ENCODE measurements at places on chromosomes 6 and 20.

DNA sequence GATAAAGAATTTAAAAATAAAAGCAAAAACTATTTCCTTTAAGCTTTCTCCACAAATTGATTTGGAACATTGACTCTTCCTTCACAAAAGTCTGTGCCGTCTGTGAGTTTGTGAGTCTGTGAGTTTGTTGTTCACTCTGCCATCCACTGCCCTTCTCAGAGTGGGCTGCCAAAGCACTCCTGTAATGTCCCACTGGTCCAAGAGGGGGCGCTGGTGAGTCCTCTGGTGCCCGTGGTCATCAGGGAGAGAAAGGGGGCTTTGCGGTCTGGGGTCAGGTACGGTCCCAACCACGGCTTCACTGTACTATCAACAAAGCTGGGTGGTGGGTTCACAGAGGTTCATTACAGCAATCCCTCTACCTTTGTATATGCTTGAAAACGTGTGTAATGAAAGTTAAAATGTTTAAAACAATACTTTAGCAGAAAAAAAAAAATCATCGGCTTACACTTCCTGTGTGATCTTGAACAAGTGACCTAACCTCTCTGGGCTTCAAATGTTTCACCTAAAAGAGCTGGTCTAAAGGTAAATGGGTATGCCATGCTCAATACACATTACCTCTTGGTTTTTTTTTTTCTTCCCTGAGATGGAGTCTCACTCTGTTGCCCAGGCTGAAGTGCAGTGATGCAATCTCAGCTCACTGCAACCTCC, 5.6 kb upstream of the ANKRD60 start:
- DNase-seq: no peak

DNA sequence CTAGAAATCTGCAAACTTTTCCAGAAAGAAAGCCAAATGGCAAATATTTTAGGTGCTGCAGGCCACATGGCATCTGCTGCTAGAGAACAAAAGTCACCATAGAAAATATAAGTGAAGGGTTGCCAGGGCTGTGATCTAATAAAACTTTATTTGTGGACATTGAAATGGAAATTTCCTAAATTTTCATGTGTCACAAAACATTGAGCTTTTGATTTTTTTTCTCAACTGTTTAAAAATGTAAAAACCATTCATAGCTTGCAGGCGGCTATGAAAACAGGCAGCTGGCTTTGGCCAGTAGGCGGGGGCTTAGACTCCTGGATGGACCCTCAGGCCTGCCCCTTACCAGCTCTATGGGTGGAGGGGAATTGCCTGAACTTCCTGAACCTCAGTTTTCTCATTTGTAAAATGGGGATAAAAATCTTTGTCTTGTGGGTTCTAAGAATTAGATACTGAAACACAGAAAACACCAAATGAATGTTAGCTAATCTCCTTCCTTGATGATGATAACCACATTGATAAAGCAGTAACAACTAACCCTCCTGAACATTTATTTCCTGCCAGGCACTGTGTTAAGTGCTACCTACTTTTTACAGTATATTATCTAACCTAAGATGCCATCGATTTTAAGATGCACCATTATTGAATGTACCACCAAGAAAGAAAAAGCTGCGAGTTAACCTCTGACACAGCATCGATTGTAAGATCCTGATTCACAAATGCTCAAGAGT, 85.5 kb downstream of the SLC22A23 start:
- no peak for DNase-seq

DNA sequence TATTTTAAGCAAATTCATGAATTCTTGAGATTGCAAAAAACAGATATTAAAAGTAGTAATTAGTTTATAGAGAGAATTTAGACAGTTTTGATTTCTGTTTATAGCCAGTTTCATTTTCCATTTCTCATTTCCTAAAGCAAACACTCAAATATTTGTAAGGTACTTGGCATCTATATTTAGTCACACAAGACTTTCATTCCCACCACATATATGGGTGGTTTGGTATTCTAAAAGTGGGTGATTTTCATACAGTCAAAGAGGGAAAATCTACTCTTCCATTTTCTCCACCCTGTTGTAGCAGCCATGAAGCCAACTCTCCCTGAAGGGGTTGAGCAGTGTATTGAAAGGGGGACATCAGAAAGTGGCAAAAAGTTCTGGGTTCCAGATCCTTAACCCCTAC, 181.1 kb upstream of the SUPT3H start:
- no peak for DNase-seq

DNA sequence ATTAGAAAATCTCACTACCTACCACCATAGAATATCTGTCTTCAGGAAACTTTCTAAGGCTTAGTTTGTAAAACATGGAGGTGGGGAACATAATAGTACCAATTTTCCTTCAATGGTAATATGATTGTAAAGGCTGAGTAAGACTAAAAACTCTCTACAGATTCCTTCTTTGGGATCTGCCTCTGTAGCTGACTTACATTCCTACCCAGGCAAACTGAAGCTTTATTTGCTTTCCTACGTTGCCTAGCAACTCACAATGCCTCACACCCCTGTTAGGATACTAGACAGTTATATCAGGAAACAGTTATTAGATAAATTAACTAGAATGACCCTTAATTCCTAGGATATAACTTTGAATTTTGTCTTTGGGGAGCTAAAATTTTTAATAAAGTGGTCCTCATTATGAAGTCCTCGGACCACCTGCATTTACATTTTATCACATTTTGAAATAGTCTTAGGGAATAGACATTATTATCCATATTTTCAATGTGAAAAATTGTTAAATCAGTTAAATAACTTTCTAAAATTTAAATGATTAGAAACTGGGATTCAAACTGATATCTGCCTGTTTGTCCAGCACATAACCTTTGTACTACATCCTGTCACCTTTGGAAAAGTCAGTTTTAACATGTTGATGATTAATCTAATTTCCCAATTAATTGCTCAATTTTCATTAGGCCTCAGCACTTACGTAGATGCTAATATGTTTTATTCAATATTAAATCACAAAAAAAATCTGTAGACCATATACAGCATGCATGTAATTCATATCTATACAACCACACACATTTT, 591.4 kb downstream of the RNF144B start:
- peak; percentile 68 for DNase-seq

GRCh38 chr6:76490456-76490855, 418.0 kb upstream of the IMPG1 start:
- no peak for DNase-seq

- no peak for DNase-seq
Measured at GRCh38 chr6:6659600-6660327, 71.2 kb downstream of the LY86 start.

- DNase-seq: no peak
Measured at GRCh38 chr6:135832166-135832565, 19.3 kb upstream of the PDE7B start.

DNA sequence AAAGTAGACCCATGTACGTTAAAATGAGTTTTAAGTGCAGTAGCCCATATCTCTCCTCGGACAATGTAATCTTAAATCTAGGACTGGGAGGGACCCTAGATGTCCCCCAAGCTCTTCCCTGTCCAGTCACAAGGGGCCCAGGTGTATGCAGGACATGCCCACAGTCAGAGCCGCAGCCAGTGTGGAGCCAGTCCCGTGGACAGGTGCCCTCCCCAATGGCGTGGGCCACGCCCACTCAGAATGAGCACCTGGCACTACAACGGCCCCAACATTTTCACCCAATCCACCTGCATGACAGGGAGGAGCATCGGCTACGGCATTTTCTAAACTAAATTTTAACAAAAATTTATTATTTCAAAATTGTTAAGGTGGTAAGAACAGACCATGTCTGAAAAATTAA, 53.2 kb downstream of the WDR27 start:
- no peak for DNase-seq

Measured in hepatocyte (in vitro differentiated cells).